ENCODE measurements at places on chromosomes 12 and 14. TPM values are rescaled to one million over a fixed set of nuclear protein-coding genes. Genes with fewer than 3 reads are reported as not detected.

RIC8B gene
- 16.7 TPM for total RNA-seq

KLRG1 gene
- 1.5 TPM for total RNA-seq

RNASE2 gene
- total RNA-seq, result not detected

SYT1 gene
- 44.9 TPM for total RNA-seq

PLEKHH1 gene
- 27.6 TPM for total RNA-seq

MUCL1 gene
- not detected for total RNA-seq

DNA sequence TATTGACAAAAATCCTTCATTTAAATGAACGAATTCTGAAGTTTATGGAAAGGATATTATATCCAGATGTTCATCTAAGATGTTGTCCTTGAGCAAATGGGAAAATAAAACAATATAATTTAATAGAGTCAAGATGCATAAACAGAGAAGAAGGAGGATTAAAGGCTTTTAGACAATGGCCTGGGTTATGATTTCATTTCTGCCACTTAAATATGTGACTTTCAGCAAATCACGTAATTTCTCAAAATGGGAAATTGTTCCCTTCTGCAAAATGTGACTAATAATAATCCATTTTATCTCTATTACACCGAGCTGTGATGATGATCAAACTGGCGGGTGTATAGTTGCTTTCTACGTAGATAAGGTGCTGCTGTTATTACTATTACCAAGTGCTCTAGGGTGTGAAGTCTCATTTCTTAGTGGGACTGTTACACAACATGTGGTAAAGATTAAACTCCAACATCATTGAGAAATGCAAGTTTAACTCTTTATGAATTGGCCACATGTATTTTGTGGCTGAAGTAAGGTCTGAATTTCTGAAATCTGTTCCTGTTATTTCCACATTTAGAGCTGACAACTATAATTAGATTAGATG, 157.0 kb downstream of the MYRFL start:
- H3K4me1 ChIP-seq, result peaks cover 7% of the 10 kb centered on the region
- DNase-seq, result no peak
- H3K27me3 ChIP-seq, result no peaks in the 10 kb centered on the region
- no peaks in the 10 kb centered on the region for H3K36me3 ChIP-seq
- no peak overlapping the region for H3K4me3 ChIP-seq
- H3K27ac ChIP-seq, result no peak overlapping the region

- H3K27me3 ChIP-seq, result no peaks in the 10 kb centered on the region
- peaks cover 33% of the 10 kb centered on the region for H3K4me1 ChIP-seq
- no peak overlapping the region for H3K27ac ChIP-seq
- H3K4me3 ChIP-seq, result no peak overlapping the region
- H3K36me3 ChIP-seq, result no peaks in the 10 kb centered on the region
- DNase-seq, result no peak
Observed at GRCh38 chr14:68507544-68508081, 285.3 kb downstream of the ZFP36L1 start.

DNA sequence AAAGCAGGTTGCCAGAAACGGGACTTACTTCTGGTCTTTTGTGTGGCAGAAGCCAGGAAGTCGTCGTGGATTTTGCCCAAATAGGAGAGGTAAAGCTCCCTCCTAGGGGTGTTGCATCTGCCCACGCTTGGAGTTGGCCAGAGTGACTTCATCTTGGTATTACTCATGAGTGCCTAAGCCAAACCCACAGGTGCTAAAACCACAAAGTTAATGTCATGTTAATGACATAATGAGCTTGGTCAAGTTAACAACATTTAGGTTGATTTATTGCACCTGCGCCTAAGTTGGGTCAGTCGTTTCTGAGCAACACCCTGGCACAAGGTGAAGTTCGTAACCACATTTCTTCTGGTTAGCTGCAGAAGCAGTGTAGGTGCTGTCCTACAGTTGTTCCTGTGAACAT, 225.2 kb downstream of the FUT8 start:
- DNase-seq, result no peak
- H3K36me3 ChIP-seq, result no peaks in the 10 kb centered on the region
- H3K4me3 ChIP-seq, result no peak overlapping the region

- H3K4me3 ChIP-seq, result no peak overlapping the region
- H3K27me3 ChIP-seq, result no peaks in the 10 kb centered on the region
- DNase-seq, result no peak
- no peak overlapping the region for H3K27ac ChIP-seq
- H3K4me1 ChIP-seq, result no peaks in the 10 kb centered on the region
Observed at GRCh38 chr14:54711812-54712464, 145.0 kb downstream of the SAMD4A start.

- no peak overlapping the region for H3K27ac ChIP-seq
- no peak overlapping the region for H3K4me3 ChIP-seq
- no peaks in the 10 kb centered on the region for H3K27me3 ChIP-seq
- DNase-seq, result no peak
- H3K4me1 ChIP-seq, result no peaks in the 10 kb centered on the region
- H3K36me3 ChIP-seq, result no peaks in the 10 kb centered on the region
Observed at GRCh38 chr12:117031843-117032592, 67.2 kb downstream of the TESC start.

- H3K27me3 ChIP-seq, result no peaks in the 10 kb centered on the region
- H3K27ac ChIP-seq, result peak overlapping the region; percentile 54
- no peak for DNase-seq
- H3K4me1 ChIP-seq, result peaks cover 9% of the 10 kb centered on the region
Observed at GRCh38 chr14:73645248-73645610, 443 bp downstream of the DNAL1 start.

- peak; percentile 98 for DNase-seq
- peak overlapping the region; percentile 97 for H3K27ac ChIP-seq
- H3K4me3 ChIP-seq, result no peak overlapping the region
- no peaks in the 10 kb centered on the region for H3K27me3 ChIP-seq
- peaks cover 97% of the 10 kb centered on the region for H3K4me1 ChIP-seq
Observed at GRCh38 chr12:116528065-116528464, 31.1 kb upstream of the MAP1LC3B2 start.

DNA sequence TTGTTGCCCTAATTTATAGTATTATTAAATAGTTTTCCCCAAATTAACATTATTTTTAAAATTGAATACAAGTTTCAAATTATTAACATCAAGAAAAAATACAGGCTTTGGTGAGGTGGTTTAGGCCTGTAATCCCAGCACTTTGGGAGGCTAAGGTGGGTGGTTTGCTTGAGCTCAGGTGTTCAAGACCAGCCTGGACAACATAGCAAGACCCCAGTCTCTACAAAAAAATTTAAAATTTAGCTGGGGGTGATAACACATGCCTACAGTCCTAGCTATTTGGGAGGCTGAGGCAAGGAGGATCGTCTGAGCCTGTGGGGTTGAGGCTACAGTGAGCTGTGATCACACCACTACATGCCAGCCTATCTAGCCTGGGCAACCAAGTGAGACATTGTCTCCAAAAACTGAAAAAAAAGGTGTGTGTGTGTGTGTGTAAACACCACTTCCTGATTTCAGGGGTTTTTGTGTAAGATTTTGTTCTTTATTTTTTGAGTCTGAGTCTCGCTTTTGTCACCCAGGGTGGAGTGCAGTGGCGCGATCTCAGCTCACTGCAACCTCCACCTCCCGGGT, 3.9 kb upstream of the DNAL1 start:
- no peaks in the 10 kb centered on the region for H3K36me3 ChIP-seq
- no peak for DNase-seq
- peaks cover 12% of the 10 kb centered on the region for H3K4me1 ChIP-seq

- H3K27me3 ChIP-seq, result no peaks in the 10 kb centered on the region
- H3K36me3 ChIP-seq, result no peaks in the 10 kb centered on the region
- no peak overlapping the region for H3K4me3 ChIP-seq
- peaks cover 57% of the 10 kb centered on the region for H3K4me1 ChIP-seq
Observed at GRCh38 chr12:46263140-46264016, 5.5 kb downstream of the SLC38A1 start.
